ENCODE measurements at places on chromosomes 3 and 15.

DNA sequence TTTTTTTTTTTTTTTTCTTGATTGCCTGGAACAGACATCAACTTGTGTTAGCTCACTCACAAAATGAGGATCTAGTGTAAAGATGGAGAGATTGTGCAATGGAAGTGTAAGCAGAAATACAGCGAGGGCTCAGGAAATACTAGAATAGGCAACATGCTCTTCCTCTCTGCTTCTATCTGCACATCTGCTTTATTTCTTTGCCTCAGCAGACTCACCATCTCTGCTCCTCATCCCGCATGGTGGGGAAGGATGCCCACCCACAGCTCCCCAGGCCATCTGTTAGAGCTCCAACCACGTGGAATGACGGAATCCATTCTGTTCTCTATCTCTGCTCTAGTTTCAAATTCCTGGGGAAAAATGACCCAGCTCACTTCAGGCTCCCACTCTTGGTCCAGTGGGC lies 128.0 kb upstream of the ADAMTS9 start:
- no peak for DNase-seq

DNA sequence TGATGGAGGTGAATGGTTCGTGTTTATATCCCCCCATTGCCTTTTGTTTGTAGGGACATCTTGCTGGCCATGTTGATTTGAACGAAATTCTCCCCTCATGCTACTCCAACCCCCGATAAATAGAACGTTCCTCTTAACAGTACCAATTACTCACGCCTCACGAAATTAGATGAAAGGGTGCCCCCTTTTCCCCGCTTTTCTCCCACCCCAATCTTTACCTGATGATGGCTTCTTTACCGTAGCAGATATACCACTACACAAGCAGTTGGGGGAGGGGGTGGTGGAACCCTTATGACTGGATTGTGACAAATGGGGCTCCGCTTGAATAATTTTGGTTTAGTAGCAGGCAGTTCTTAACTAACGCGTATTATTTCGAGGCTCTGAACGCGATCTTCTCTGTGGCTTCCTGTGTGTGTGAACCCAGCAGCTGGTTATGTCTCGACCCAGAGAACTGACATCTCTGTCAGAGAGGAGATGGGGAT lies 1.1 kb downstream of the PIAS1 start:
- DNase-seq: peak; percentile 73

GRCh38 chr15:95565690-95566089 lies 764.8 kb upstream of the NR2F2 start:
- no peak for DNase-seq

GRCh38 chr3:10505050-10505790 lies at the start of gene ATP2B2:
TSS of gene ATP2B2 (minus strand) at chr3:10505586. CDS start at chr3:10449543, 56,043 bp downstream.
- DNase-seq: no peak

- no peak for DNase-seq
Measured at GRCh38 chr3:143698682-143699303, 149.5 kb downstream of the SLC9A9 start.

DNA sequence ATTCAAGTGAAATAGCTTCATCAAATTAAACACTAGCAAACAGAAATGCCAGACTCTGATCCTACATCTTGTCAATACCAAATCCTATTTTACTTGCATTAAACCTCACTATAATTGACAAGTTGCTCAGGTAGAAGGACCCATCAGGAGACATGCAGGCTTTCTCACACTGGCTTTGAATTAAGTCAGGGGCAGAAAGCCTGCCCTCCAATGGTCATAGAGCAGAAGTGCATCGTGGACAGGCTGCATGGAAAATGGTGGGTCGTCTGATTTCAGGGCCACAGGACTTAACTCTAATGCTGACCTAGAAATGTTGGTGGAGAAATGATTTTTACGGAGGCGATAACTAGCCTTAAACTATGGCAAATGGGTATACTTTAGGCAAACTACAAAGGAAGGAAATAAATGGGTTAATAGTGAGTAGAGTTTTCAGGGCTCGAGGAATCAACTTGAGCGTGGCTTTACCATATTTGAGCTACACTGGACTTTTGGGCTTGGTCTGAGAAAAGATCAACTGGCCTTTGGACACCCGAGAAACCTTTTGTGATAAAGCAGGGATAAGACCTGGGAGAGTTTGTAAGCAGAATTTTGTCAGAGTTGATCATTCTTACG lies 283.9 kb downstream of the GRM7 start:
- DNase-seq: no peak

GRCh38 chr15:64010719-64011118 lies 35.6 kb downstream of the DAPK2 start:
- peak; percentile 88 for DNase-seq

DNA sequence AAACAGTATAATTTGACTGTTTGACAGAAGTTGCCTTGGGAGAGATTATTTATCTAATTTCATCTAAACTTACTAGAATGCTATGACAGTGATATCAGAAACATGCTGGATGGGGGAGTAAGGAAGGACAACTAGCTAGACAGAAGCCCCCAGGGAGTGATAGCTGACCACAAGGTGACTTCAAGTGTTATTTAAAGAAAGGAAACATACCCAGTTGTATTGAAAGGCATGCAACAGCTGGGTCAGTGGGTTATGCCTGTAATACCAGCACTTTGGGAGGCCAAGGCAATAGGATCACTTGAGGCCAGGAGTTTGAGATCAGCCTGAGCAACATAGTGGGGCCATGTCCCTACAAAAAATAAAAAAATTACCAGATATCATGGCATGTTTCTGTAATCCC lies 69.6 kb downstream of the SLC49A4 start:
- no peak for DNase-seq

- no peak for DNase-seq
Measured at GRCh38 chr3:29561651-29562149, 280.8 kb downstream of the RBMS3 start.

GRCh38 chr3:66554178-66554577 lies 53.4 kb upstream of the LRIG1 start:
- DNase-seq: no peak

- no peak for DNase-seq
Measured at GRCh38 chr3:15685927-15686326, 84.4 kb downstream of the BTD start.

- no peak for DNase-seq
Measured at GRCh38 chr3:195204360-195205163, 66.4 kb downstream of the XXYLT1 start.

DNA sequence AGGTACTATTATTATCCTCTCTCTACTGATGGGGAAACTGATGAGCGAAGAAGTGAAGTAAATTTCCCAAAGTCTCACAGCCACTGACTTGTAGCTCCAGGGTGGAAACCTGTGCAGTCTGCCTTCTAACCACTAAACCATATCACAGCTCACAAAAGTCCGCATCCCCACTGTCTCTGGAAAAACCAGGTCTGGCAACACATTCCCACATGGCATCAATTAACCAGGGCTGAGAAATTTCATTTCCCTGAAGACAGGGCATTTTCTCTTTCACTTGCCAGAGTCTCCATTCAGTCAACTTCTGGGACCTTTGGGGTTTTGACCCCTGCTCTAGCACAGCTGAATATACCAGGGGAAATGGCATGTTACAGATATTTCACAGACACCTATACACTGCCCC lies 26.5 kb downstream of the FBXO40 start:
- DNase-seq: no peak

DNA sequence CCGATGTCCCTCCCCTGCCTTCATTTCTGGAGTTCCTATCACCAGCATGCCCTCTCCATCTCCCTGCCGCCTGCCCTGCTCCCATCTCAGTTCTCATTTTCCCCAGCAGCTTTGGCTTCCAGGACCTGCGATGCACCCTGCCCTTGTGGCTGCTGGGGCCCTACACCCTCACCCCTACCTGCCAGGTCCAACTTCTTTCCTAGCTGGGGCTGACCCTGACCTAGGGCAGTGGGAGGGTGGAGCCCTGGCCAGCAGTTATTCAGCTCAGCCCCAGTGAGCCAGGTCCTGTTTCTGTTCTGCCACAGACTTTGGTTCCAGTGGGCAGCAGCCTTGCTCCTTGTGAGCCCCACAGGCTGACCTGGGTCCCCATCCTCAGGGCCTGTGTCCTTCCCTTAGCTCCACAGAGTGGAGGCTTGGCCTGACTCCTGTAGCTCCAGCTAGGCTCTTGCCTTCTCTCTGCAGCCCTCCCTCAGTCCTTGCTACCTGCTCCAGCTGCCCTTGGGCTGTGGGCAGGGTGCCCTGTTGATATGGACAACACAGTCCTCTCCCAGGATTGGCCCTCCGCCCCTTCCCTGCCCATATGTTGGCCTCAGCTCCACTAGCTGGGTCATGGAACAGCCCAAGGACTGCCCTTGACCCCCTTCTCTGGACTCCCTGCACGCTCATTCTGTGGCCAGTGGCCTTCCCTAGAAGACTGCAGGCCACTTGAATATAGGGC lies 34.7 kb upstream of the PDE8A start:
- no peak for DNase-seq

DNA sequence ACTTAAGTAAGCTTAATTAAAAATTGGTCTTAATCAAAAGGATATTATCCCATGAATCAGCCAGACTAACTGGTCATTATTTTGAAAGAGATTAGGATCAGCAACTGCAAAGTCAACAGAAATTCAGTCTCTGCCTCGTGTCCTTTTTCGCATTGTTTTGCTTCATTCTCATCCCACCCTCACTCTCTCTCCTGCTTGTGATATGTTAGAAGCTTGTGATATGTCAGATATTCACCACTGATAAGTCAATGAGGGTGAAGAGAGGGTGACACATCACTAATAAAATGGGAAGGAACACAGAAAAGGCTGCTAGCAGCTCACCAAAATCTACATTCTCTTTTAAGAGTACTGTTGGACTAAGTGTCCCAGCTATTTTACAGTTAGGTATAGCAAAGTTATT lies 146.1 kb downstream of the SUCNR1 start:
- no peak for DNase-seq

- no peak for DNase-seq
Measured at GRCh38 chr3:193764959-193765358, 172.0 kb downstream of the OPA1 start.

GRCh38 chr15:32723171-32723948 lies 5.6 kb downstream of the GREM1 start:
- DNase-seq: no peak

- no peak for DNase-seq
Measured at GRCh38 chr3:127171320-127171719, 21.6 kb upstream of the PRR23E start.

DNA sequence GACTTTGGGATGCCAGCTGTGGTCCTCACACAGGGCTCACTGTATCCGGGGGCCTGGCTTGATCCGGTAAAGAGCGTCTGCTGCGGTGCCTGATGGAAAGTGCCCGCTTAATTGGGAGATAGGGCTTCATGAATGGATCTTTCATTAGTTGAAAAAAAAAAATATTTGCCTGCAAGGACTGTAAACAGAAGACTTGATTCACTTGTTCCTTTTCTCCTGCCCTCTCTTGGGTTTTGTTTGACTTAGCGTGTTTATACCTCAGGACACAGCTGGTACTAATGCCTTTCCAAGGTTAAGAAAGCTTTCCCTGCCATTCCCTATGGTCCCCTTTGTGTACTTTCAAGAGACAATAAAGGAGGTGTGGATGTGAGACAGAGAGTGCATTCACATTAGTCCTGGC lies 493.3 kb downstream of the LPP start:
- DNase-seq: no peak

GRCh38 chr15:63212050-63213004 lies 22.9 kb downstream of the RAB8B start:
- DNase-seq: no peak

DNA sequence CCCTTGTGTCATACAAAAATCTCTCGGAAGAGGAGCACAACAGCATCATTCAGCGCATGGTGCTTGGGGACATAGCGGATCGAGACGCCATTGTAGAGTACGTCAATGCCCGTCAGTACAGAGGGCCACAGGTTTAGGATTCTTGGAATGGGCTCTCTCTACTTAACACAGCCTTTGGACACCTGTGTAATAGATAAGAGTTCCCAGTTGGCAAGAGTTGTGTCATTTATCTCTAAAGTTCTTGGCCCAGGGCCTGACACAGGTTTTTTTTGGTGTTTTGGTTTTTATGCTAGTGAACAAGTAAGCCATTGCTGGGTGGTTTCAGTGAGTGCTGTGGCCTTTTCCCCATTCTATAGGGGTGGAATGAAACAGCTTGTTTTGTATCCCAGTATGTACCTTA lies 54.1 kb downstream of the SNRK start:
- no peak for DNase-seq

DNA sequence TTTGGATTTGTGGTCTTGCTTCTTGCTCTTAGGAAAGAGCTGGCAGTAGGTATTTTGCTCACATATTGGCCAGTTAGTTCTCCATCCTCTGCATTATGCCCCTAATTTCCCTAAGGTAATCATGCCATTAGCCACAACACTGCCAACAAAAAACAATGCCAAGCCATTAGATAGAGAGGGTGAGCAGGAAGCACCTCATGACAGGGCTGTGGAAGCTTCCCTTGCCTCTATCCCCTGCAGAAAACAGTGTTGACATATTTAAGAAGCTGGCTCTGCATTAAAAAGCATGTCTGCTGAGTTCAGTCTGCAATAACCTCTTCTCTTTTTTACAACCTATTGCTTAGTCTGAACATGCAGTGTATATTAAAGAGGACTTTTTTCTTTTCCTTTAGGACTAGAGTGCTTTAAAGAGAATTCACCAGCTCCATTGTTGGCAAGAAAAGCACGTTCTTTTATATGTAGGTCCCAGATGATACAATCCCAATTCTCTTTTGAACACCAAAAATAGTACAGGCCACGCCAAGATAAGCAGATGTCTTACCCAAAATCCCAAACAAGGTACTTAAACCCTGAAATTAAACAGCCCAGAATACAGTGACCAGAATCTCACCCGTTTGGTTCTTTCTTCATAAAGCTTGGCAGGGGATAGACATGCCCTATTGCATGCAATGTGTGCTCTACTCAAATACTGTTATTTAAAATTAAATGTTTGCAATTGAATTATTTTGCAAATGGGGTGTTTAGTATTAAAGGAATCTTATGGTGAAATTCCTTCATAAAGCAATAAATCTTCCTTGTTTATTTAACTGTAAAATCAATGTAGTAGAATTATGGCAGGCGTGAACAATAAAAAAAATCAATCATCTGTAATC lies 93.7 kb upstream of the UBE3A start:
- DNase-seq: no peak
